ENCODE measurements at places on chromosomes 7 and 10.
A peak's percentile ranks its signal among the peaks of the same experiment; 100 is the strongest.

GRCh38 chr7:106571563-106571962, 89.4 kb downstream of the CCDC71L start:
- DNase-seq, result no peak

- peak; percentile 11 for DNase-seq
These were observed 48.2 kb upstream of the NFKB2 start for GRCh38 chr10:102347236-102347828.

DNA sequence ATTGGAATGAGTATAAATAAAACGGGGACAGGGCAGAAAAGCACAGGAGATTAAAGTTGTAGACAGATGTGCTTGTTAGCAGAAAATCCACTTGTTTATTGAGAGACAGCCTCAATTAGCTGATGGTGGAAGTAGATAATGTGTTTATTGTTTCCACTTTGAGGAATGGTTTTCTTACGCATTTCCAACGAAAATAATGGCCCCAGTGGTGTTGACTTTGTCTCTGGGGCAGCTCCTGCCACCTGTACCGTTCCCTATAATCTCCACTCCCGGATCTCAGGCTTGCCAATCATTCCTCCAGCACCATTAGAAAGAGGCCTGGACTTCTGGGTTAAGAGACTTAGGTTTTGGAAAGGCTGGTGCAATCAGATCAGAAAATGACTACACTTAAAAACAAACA, 638.7 kb downstream of the PARD3 start:
- DNase-seq, result no peak

DNA sequence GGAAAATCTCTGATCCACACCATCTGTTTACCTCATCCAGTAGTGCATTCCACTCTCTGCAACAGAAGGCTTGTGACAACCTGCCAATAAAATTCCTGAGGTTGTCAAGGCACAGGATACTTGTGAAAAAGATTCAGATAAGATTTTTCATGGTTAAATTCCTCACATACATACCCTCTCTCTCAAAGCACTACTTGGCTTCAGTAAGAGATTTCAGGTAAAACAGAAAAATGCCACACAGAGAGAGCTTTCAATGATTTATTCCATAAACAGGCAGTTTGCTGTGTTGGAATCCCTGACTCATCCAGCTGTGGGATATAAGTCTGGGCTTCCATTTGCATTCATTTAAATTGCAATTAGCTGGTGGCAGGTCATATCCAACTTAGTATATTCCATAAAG, 99.7 kb upstream of the CAV2 start:
- no peak for DNase-seq

DNA sequence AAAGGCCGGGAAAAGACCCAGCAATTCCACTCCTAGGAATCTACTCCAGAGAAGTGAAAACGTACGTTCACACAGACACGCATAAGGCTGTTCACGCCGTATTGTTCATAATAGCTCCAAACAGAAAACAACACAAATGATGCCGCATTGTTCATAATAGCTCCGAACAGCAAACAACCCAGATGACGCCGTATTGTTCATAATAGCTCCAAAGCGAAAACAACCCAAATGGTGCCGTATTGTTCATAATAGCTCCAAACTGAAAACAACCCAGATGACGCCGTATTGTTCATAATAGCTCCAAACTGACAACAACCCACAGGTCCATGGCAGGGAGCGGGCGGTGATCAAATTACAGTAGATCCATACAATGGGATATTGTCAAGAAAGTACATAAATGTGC, 85.2 kb upstream of the DNAAF5 start:
- no peak for DNase-seq
